G401 (cell line): ENCODE measurements at places on chromosomes 11 and 22.

GRCh38 chr11:7619322-7619721 lies 54.0 kb downstream of the CYB5R2 start:
- no peak for DNase-seq

DNA sequence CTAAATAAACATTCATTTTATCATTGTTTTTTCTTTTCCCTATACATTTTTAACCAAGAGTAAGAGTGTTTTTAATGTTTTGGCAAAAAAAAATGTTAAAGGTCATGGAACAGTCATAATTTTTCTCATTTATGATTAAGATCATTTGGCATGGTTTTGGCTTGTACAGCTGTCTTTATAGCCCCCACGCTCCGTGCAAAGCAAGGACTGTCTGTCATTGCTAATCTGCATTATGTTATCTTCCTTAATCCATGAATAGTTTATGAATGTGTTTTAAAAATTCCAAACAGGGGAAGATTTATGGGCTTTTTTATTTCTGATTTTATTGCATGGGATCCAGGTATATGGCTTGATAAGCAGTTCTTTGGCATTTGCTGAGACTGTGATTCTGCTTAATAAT lies 28.1 kb downstream of the PGM2L1 start:
- DNase-seq, result no peak

DNA sequence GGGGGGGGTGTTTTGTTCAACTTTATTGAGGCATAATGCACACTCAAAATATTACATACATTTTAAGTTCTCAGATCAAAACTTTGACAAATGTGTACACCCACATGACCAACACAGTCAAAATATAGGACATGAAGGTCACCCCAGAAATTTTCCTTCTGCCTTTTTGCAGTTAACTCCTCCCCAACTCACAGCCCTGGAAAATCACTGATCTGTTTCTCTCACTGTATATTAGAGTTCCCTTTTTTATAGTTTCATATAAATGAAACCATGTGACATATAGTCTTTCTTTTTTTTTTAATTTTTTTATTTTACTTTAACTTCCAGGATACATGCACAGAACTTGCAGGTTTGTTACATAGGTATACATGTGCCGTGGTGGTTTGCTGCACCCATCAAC lies 4.6 kb downstream of the TMPRSS5 start:
- no peak for DNase-seq

GRCh38 chr11:84645988-84646694 lies 981.0 kb downstream of the DLG2 start:
- DNase-seq, result no peak

DNA sequence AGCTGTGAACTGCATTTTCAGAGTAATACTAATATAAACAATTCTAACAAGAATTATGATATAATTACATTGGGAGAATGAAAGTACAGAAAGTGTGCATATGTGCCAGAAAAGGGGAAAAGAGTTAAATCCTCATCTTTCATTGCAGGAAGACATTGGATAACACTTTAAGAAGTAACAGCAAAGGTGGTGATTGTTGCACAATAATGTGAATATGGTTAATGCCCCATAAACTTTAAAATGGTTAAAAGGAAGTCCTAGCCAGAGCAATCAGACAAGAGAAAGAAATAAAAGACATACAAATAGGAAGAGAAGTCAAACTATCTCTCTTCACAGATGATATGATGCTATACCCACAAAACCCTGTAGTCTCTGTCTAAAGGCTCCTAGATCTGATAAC lies 111.5 kb downstream of the TTC28 start:
- no peak for DNase-seq

DNA sequence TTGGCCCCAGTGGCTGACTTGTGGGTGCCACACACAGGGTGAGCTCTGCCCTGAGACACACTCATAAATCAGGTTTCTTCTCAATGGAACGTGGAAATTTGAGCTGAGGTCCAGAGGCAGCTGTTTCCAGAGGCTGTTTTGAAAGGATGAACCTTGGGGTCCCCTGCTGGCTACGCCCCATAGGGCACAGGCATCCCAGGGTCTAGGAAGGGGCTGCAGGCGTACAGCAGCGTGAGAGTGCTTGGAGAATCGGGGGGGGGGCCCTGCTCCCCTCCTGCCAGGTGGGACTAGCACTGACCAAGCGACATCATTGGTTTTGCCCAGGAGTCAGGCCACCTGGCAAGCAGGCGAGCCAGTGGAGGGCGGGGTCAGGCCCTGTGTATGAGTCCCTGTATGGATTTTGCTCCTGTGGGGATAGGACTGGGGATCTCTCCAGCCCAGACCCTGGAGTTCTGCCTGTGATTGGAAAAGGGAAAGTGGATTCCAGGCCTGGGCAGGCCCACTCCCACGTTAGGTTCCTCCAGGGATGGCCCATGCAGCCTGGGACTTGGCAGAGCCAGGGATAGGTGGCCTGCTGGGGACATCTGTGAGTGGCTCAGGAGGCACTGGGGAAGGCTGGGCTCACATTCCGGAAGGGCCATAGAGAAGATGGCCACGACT lies 61.0 kb downstream of the FBXO7 start:
- DNase-seq, result no peak

GRCh38 chr11:86952221-86952875 lies 2.8 kb downstream of the FZD4 start:
- no peak for DNase-seq

DNA sequence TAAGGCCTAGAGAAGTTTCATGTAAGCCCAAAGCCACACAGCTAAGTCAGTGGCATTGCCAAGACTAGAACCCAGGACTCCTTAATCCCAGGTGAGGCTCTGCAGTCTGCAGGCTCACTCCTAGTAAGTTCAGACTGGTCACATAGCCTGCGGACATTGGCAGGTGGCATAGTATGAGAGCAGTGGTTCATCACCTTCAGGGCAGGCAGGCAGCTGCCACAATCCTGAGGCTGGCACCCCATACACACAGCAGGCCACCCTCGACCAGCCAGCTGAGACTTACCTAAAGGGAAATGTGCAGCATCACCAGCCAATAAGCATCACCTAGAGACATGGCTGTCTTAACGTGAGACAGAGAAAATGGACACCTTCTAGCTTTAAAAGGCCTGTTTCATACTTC lies 231.6 kb upstream of the UBASH3B start:
- DNase-seq, result no peak

DNA sequence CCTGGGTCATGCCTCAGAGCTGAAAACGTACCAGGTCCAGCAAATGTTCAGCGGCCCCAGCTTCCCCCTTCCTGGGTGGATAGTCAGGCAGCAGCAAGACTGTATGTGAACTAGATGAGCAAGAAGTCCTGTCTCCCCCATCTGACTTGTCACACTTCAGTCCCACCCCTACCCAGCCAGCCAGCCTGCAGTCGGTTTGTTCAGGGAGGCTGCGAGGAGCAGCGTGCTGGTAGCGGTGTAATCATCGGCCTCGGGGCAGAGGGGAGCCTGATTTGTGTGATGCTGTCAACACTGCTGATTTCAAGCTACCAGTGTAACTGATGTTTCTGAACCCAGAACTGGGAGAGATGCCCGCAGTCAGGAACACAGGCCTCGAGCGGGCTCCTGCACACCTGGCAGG lies 9.6 kb downstream of the TMEM258 start:
- DNase-seq, result no peak

DNA sequence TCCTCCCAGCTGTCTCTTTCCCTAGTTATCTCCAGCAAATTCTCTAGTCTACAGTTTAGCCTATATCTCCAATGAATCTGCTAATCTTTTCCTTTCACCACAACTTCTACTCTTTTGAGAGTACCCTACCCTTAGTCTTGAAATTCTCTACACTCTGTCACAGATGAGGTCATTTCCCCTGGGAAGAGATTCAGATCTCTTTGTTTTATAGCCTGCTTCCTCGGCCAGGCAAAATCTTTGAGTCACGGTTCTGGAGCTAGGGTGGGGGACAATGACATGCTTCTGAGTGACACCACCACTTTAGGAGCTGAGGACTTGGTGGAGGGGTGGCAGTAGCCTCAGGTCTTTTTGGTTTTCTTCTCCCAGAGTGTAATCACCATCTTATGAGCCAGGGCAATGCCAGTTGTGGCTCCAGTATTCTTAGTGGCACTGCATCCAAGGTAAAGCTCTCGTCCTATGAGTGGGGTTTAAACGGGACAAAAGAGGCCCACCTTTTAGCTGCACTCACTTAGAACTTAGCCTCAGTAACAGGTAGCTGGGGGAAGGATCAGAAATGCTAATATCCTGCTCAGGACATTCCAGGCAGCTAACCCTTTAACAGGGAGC lies 98.5 kb upstream of the RRM1 start:
- no peak for DNase-seq

GRCh38 chr22:32745251-32745995 lies 56.1 kb upstream of the TIMP3 start:
- no peak for DNase-seq

DNA sequence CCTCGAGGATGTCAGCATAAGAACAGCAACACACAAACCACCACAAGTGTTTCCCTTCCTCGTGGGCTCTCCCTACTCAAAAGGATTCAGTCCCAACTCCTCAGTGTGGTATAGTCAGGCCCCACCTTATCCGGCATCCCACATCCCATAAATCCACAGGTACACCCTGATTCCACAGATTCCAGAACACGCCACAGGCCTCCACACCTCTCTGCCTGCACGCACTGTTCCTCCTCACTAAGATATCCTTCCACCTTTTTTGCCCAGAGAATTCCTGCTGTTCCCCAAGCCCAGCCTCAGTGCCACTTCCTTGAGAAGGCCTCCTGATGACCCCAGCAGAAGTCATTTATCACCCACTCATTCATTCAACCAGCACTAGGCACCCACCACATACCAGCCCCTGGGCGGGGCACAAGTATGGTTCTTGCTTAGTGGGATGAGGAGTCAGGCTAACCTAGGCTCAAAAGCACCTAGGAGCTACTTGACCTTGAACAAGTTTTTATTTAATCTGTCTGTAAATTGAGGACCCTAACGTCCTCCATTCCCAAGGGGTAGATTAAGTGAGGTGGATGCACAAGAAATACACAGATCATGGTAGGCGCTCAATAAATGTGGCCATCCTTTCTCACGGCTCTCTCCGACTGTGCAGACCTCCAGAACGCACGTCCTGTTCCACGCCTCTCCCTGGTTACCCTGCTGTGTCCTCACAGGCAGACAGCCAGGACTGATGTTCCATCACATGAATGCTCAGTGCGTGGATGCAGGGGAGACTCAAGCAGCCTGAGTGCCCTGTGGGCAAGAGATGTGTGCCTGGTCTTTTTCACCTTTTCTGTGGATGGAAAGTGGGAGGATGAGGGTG lies 2.1 kb upstream of the KCNJ4 start:
- no peak for DNase-seq

GRCh38 chr11:68692871-68693483 lies 8.6 kb downstream of the GAL start:
- DNase-seq, result no peak
